ENCODE measurements at places on chromosomes 11 and 22.
A peak's percentile ranks its signal among the peaks of the same experiment; 100 is the strongest.

DNA sequence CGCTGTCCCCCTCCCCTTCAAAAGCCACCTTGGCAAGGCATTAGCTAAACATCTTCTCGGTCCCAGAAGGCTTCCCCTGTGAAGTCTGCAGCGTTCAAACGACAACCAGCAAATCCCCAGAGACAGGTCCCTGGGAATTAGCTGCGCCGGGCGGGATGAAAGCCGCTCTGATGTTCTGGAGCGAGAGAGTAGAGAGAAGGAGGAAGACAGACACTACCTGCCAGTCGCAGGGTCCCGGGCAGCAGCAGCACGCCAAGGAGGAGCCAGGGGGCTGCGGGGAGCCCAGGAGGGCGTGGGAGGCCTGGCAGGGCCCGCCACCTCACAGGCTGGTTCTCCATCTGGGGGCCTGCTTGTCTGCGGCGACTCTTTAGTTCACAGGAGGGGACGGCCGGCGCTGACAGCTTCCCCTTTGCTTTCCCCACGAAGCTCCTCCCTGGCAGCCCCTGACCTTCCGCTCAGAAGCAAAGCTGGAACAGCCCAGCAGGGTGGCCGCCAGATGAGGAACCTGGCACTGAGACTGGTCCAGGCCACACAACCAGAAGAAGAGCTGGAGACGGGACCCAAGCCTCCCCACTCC is at the start of gene NFAM1:
Gene NFAM1 (minus strand): TSS at position 384 of the 577 bp plus-strand sequence. CDS start 46 bp downstream, at position 338.
- DNase-seq = no peak

DNA sequence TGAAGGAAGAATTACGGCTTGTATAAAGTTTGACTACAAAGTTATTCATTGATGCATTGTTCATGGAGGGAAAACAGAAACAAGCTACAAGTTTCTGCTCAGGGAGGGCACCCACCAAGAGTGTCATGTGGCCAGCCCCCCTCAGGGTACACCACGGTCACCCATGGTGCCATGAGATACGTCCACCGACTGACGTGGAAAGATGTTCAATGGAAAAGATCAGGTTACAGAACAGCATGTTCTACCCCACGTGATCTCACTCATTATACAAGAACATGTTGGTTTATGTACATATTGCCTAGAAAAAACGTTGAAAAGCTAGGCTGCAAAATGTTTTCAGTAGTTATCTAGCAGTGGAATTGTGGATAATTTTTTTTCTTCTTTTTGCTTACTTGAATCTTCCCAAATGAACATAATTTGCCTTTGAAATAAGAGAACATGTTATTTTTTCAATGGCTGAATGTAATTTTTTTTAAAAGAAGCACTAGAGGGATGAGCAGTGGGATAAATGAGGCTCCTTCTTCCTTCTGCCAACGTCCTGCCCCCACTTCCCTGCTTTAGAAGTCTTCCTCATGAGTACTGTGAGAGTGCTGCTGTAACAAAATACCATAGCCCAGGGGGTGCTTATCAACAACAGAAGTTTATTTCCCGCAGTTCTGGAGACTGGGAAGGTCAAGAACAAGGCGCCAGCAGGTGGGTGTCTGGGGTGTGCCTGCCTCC is 22.5 kb downstream of the RCN1 start:
- no peak for DNase-seq

DNA sequence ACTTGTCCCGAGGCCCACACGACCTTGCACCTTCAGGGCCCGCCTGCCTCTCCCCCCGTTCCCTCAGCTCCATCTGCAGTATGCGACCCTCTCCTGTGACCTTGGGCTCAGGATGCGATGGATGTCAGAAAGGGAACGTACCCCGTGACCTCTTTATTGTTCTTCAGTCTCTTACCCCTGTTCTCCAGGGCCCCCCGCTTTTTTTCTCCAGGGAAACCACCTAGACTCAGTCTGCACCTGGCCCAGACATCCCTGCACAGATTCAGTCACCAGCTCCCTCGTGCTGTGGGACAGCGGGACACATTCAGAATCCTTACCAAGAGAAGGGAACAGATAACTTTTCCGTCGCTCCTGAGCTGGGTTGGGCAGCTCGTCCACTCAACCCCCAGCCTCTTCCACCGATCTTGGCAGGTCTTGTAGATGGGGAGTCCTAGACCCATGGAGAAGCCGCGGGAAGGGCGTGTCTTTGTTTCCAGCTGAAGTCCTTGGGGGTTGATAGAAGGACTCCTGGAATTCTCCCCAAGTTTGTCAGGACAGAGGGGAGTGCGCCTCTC is 1.4 kb upstream of the PHOX2A start:
- DNase-seq = no peak

DNA sequence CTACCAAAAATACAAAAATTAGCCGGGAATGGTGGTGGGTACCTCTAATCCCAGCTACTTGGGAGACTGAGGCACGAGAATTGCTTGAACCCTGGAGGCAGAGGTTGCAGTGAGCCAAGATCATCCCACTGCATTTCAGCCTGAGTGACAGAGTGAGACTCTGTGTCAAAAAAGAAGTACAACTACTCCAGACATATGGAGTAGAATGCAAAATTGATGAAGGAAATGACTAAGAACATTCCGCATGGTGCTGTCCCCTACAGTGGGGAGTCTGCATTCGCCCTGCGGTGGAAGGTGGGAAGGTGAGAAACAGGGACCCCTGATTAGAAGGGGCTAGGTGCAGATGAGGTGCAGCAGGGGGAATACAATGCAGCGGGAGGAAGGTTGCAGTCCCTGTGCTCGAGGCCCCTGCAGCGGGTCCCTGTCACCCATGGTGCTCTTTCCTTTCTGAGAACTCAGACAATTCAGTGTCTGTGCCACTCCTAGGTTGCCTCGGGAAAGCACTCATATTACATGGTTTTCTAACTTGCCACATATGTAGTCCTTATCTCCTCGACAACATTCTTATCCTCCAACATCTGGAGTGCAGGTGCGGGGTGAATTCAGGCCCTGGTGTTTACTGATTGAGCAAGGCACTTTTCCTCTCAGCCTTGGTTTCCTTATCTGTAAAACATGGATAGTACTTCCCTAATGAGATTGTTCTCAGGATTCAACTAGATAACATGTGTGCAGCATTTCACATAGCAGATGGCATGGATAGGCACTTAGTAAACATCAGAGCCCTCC is 5.2 kb downstream of the POLD4 start:
- DNase-seq = no peak

DNA sequence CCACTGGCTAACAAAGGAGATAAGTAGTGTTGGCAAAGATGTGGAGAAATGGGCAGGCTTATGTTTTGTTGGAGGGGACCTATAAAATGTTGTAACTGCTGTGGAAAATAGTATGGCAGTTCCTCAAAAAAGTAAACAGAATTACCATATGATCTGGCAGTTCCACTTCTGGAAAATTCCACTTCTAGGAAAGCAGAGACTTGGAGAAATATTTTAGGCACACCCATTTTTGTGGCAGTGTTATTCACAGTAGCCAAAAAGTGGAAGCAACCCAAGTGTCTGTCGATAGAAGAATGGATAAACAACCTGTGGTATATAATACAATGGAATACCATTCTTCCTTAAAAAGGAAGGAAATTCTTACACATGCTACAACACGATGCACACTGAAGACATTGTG is 57.0 kb upstream of the ADORA2A start:
- DNase-seq = no peak

DNA sequence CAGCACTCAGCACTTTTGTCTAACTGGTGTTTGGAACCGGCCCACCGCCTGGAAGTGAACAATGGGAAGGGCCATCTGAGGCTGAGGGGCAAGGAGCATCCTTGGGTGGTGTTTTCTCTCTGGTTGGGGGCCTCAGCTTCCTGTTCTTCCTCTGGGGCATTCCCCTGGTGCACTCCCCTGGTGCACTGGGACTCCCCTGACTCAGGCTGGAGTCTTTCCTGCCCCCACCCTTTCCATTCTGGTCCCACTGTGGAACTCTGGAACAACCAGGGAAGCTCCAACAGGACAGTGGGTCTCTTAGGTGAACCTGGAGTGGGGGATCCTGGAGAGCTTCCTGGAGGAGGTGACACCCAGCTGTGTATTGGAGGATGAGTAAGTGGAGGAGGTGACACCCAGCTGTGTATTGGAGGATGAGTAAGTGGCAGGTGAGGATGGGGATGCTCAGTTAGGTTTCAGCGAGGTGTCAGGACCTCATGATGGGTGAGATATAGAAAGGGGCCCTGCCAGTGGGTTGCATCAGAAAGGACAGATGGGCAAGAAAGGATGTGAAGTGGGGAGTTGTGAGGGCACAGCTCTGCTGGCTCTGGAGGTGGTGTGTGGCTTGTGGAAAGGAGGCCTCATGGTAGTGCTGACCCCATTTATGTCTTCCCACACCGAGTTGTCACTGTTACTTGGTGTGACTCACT is 132.1 kb downstream of the OSBP2 start:
- no peak for DNase-seq

- no peak for DNase-seq
These were observed 5.4 kb downstream of the PARVG start for GRCh38 chr22:44186121-44186510.

DNA sequence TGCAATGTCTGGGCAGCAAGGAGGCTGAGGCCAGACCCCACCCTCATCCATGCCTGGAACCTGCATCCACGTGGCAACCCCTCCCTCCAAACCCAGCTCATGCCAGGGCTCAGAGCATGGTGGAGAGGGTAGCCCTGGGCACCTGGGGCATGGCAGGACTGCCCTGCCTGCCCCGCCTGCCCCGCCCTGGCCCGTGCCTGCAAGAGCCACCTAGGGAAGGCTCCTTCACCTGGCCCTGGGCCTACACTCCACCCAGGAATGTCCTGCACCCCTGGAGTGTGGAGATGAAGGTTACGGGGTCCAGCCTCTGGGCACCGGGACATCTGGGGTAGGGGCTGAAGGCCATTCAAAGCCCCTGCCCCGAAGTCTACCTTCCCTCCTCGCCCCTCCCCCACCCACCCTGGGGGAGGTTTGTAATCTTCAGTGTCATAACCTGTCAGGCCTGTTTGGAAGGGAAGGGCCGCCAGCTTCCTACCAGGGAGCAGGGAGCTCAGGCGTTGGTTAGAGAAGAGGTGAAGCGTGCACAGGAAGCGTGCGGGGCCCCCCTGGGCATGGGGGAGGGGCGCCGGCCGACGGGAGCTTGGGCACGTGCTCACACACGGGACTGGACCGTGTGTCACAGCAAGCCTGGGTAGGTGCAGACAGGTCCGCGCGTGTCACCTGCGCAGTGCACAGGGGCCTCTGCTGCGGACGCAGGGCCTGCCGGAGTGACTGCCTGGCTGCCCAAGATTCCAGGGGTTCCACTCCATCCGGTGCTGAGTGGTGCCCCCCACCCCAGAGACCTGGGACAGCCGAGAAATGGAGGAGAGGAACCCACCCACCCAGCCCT is 30.7 kb upstream of the TH start:
- DNase-seq = no peak

GRCh38 chr11:117884994-117885393 is 8.5 kb upstream of the FXYD6 start:
- no peak for DNase-seq

- no peak for DNase-seq
These were observed 78.0 kb upstream of the CTSC start for GRCh38 chr11:88415495-88415894.

- no peak for DNase-seq
These were observed 50.4 kb upstream of the RBFOX2 start for GRCh38 chr22:36079041-36079440.

DNA sequence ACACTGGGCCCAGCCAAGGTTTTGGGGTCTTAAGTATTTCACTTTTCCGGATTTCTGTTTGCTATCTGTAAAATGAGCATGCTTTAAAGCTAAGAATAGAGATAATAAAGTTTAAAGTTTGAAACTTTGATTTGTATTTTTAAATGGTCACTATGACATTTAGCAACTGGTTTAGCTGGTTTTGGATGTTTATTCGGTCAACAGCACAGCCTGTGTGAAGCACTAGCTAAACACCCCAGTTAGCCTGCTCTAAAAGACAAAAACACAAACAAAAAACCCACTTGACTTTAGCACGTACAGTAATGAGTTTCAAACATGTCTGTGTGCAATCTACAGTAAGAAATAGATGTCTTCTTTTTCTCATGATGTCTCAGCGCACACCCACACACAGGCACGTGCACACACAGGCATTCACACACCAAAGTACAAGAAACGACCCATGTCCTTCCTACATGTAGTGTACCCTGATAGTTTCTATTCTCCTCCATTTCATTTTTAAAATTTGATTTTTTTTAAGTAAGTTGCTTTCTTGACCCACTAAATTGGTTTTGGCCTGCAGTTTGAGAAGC is 29.4 kb downstream of the SLC1A2 start:
- peak; percentile 79 for DNase-seq

DNA sequence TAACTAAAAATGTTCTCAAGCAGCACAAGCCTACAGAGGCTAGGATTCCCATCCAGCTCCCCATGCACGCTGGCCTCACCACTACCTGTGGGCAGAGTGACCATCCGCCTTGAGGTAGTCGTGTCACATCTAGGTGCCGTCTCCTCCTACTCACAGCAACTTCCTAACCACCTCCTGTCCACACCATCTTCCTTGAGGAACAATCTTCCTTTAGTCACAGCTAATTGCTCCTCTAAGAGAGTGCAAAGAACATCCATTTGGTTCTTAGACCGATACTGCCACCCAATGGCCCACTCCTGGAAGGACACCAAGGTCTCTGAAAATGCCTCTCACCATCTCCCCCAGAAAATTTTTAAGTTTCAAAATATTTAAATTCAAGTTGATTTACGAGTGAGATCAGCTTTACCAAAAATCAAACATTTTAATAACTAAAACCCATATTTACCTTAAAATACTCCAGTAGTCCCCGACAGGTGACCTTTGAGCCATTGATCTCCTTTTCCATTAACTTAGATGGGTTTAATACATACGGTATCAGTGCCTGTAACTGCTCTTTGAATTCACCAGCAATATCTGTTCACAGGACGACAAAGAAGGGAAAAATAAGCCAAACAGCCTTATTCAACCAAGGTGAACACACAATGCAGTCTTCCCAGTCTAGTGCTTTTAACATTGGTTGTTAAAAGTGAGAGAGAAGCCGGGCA is 21.7 kb upstream of the PLAAT3 start:
- peak; percentile 30 for DNase-seq

DNA sequence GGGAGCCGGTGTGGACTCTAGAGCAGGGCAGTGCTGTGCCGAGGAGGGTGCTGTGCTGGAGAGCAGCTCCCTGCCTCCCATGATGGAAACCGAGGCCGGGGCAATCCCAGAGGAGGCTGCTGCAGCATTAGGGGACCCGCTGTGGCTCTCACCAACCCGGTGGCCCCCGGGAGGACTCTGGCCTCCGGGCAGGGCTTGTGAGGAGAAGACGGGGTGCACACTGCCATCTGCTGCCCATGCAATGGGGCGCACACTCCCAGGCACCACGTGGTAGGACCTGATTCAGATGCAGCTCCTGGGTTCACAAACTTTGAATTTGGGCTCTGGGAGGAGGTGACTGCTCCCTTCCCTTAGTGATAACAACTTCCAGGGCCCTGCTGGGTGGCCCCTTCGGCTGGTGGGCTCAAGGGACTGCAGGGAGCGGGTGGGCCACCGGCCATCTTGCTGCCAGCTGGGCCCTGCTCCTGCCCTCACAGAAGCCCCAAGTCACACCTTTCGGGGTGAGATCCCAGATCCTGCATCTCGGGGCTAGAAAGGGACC is 93.8 kb upstream of the FGF3 start:
- no peak for DNase-seq

GRCh38 chr22:36067235-36067558 is 38.6 kb upstream of the RBFOX2 start:
- no peak for DNase-seq

- no peak for DNase-seq
These were observed 144.6 kb downstream of the WT1 start for GRCh38 chr11:32290783-32291182.

All from NCI-H774 (cell line).